Endothelial cell (in vitro differentiated cells): ENCODE measurements at places on chromosomes 5 and 9.

DNA sequence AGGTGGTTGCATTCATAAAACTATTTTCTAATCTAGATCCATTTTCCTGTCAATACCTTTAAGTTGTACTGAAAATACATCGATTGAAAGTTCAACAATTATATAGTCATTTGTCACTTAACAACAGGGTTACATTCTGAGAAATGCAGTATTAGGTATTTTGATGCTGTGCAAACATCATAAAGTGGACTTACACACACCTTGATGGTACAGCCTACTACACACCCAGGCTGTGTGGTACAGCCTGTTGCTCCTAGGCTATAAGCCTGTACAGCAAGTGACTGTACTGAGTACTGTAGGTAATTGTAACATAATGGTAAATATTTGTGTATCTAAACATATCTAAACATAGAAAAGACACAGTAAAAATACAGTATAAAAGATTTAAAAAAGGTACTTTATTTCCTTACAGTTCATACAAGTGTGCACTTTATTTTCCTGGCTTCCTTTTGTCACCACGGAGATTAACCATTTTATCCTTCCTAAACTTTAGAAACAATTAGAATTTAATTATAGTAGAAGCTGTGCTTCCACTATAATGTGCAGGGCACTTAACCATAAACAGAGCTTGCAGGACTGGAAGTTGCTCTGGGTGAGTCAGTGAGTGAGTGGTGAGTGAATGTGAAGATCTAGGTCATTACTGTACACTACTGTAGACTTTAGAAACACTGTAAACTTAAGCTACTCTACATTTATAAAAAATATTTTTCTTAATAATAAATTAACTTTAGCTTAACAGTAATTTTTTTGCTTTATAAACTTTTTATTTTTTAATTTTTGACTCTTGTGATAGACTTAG lies 42.9 kb upstream of the MEF2C start:
- no peak for DNase-seq

GRCh38 chr9:127393645-127394044 lies 3.3 kb upstream of the SLC2A8 start:
- DNase-seq: no peak

GRCh38 chr5:78527054-78527859 lies 121.3 kb downstream of the LHFPL2 start:
- DNase-seq: peak; percentile 38

- DNase-seq: no peak
Measured at GRCh38 chr9:16157216-16157615, 604.4 kb downstream of the CCDC171 start.

DNA sequence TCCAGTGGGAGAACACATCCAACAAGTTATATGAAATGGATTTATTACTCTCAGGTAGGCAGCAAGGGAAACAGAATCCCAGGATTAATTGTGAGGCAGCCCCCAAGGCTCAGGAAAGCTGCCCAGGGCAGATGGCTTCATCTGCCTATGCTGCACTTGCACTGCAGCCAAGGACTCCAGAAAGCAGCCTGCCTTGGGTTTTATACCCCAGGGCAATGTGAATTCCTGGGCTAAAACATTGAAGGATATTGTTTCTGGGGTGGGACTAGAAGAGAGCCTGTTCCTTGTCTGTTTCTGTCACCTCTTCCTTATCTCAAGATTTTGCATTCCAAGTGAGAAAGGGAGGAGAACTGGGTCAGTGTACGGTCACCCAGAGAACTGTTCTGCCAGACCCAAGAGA lies 8.8 kb upstream of the CCL27 start:
- no peak for DNase-seq

- DNase-seq: no peak
Measured at GRCh38 chr5:153461341-153461740, 29.1 kb upstream of the GRIA1 start.

GRCh38 chr5:76199336-76200318 lies 116.4 kb downstream of the SV2C start:
- DNase-seq: peak; percentile 26

- DNase-seq: no peak
Measured at GRCh38 chr5:22908586-22908985, 55.4 kb upstream of the CDH12 start.

DNA sequence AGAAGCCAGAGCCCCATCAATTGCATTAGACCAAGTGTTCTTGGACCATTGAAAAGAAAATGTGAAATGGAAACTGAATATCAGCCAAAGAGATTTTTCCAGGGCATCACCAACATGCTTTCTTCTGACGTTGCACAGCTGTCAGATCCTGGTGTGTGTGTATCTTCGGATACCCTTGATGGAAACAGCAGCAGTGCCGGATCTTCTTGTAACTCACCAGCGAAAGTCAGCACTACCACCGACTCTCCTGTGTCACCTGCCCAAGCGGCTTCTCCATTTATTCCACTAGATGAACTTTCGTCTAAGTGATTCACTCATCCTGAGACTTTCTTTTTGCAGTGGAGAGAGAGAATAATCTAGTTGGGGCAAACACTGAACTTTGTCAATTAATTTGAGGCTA lies 75.7 kb downstream of the PIP5K1B start:
- no peak for DNase-seq

- DNase-seq: no peak
Measured at GRCh38 chr9:126030716-126031115, 283.5 kb downstream of the PBX3 start.

GRCh38 chr5:32961059-32961415 lies 249.9 kb downstream of the NPR3 start:
- no peak for DNase-seq

DNA sequence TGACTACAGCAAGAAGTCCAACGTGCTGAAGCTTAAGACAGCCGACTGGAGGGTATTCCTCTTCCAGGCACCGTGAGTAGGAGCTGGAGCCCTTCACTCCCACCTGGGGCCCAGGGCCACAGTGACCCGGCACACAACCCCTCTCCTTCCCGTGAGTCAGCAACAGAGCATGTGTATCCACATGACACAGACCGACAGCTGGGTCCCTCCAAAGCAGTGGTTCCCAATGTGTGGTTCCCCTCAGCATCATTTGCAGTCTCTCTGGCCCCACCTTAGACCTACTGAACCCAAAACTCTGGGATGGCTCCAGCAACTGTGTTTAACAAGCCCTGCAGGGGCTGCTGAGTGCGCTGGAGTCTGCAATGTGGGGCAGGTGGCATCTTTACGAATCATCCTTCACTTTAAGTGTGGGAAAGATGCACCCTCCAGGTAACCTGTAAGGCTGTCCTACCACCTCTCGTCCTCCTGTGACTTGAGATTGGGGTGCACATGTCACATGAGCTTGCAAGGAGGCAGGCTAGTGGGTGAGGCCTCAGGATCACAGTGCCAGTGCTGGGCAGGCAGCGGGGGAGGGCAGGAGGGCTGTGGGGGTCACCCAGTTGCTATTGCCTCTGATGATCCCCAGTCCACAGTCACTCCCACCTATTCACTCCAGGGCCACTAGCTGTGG lies 42.2 kb downstream of the PSD2 start:
- no peak for DNase-seq

DNA sequence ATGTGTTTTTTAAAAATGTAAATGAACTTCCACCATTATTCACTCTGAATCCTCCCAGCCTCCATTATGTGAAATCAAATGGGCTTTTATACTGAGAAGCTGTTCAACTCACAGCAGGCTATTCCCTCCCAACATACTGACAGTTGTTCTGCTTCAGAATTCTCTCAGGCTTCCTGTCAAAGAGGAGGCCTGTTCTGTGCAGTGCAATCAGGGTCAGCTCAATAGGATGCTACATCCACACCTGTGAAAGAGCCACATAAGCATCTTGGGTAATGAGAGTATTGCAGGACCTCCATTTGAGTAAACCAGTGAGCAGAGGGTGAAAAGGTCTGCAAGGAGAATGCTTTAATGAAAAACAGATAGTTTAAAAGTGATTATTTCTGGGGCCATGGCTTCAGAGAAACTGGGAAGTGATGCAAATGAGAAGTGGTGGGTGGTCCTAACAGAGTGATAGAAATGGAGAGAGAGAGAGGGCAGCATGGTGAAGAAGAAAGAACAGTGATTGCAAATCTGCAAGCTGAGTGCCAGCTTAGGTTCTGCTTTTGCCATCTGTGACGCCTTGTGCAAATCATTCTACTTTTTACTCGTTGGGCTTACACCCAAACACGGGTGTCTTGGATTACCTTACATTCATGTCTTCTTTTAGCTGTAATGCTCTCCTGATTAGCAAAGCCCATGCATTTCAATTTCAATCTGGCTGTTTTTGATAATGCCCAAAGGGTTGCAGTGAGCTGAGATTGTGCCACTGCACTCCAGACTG lies 202.5 kb upstream of the NMUR2 start:
- no peak for DNase-seq

DNA sequence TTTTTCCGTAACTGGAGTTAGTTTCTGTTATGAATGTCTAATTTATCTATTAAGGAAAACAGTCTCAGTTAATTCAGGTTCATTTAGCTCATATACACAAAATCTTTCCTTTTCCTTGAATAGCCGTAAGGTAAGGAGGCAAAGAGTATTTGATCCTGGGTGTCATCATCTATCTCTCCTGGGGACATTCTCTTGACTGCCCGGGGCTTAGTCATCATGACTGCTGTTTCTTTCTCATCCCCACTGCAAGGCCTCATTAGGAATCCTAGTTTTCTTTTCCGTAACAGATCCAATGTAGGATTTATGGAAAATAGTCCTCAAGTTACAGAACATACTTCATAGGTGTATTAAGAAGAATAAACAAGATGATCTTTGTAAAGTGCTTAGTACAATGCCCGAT lies 134.9 kb upstream of the CHD1 start:
- no peak for DNase-seq

- DNase-seq: no peak
Measured at GRCh38 chr5:80103371-80103770, 68.2 kb downstream of the THBS4 start.

- DNase-seq: peak; percentile 72
Measured at GRCh38 chr9:87678650-87679355, 47.1 kb upstream of the CTSL start.

- DNase-seq: no peak
Measured at GRCh38 chr9:70607329-70607728, 192.9 kb upstream of the KLF9 start.

- no peak for DNase-seq
Measured at GRCh38 chr5:132688536-132689339, 14.9 kb downstream of the IL4 start.

DNA sequence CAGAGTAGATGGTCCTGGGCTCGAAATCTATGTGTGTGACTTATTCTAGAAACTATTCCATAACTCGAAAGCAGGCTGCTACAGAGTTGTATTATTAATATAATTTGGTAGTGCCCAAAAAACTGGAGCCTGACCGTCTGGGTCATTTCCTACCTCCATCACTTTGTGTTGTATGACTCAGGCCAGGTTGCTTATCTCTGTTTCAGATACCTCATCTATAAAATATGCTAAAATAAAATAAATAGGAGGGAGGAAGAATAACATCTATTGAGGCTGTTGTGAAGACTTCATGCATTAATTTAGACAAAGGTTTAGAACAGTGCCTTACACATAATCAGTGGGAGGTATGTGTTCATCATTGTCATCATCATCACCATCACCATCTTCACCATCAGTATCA lies 57.7 kb downstream of the PDE4D start:
- no peak for DNase-seq

GRCh38 chr5:144166696-144167095 lies 3.8 kb downstream of the YIPF5 start:
- no peak for DNase-seq

- DNase-seq: no peak
Measured at GRCh38 chr5:55406292-55406691, 98.5 kb downstream of the MTREX start.

GRCh38 chr9:93810028-93810971 lies 144.9 kb downstream of the BARX1 start:
- no peak for DNase-seq

DNA sequence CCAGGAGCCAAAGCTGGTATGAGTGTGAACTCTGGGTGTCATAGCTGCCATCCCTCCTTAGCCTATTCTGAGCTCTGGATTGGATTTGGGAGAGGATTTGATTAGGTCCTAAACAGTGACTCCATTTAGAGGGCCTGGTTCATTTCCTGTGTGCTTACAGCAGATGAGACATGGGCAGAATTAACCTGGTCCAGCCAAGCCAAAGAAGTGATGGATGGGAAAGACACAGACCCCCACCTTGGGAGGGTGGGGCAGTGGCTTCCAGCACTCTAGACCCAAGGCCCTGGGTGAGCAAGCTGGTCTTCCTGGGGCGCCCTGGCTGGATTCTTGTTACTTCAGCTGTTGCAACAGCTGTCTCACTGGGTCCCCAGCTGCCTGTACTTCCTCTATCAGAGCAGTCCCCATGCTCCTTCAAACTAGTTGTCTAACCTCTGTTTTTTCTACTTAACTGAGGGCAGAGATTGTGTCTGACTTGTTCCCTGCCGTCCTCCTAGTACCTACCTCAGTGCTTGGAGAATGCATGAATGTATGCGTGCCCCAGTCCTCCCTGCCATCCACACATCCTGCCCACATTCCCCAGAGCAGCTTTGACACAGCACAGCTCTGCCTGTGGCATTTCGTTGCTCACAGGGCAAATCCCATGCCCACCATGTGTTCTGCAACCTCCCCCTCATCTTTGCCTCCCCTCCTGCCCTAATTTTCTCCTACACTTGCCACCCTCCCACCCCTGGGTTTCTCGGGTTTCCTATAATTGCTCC lies 115.9 kb downstream of the RGS3 start:
- DNase-seq: no peak

GRCh38 chr9:82923912-82924605 lies 138.9 kb downstream of the RASEF start:
- DNase-seq: no peak

DNA sequence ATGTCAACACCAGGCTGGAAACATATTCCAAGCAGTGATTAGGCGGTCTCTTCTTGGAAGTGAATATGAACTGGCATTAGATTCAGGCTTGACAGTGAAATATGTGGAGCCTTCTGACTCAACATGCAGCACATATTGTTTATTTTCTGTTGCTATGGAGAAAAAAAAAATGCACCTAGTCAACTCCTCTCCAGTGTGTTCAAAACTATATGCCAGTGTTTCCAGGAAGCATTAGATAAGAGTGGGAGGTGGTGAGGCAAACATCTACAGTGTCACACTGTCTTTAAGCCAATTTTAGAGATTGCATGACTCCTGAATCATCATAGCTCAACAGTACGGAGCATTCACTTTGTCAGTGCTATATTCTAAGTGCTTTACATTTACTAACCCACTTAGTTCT lies 117.9 kb downstream of the HCN1 start:
- DNase-seq: no peak

DNA sequence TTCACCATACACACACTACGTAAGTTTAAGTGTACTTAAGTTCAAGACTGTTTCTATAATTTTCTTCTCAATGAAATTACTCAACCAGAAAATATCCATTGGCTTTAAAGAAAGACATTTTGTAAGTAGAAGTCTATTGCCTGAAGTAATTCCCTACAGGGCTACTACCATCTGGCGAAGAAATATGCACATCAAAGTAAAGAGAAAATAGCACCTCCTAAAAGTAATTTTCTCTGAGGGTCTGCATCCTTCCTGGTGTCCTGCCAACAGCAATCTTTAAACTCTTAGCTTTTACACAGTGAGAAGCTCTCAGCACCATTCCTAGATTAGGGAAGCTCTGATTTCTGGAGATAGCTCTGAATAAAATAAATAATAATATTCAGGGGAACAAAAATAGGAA lies 498.5 kb upstream of the TYRP1 start:
- DNase-seq: no peak
